H9 (cell line): ENCODE measurements at places on chromosomes 11 and 22.

DNA sequence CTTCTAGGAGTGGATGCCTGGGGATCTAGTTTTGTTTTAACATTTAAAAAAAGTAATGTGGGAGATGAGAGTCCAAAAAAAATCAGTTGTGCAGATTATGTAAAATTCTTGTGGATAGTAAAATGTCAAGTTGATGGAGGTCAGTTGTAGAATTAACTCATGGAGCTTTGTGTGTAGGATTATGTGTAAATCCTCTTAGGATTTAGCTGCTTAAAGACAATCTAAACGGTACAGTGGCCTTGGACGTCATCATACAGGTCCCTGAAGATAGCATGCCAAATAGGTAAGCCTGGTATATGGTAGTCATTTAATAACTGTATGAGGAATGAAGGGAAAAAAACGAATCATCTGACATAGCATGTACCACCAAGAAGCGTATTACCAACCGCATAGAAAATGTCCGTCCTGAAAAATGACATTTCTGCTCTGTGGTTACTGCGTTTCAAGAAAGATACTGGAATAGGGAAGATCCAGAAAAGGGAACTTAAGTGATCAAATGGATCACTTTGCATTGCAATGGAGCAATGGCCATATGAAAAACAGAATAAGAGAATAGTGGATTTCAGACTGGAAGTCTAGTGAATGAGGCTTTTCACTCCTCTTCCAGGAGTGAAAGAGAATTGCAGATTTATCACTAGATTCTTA is 61.3 kb downstream of the BCL2L13 start:
- DNase-seq = no peak

- DNase-seq = no peak
Measured at GRCh38 chr11:106101819-106102218, 24.4 kb downstream of the AASDHPPT start.

- DNase-seq = no peak
Measured at GRCh38 chr22:47807506-47807905, 1045.1 kb downstream of the TBC1D22A start.

- no peak for DNase-seq
Measured at GRCh38 chr11:21494946-21495345, 697.9 kb upstream of the ANO5 start.

DNA sequence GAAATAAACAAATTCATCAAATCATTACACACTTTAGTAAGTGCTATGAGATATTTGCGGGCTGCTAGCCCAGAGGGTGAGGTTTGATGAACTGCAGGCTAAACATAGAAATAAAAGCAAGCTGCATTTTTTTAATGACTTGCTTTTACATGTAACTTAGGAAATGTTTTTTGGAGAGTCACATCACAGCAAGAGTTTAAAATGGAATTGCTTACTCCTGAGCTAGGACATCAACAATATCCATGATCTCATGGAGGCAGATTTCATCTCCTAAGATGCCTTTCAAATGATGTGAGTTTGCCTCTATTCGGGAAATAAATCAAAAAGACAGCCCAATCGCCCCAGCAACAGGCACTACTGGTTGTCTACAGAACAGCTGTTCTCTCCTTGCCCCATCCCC is 73.4 kb upstream of the CD44 start:
- DNase-seq = no peak

DNA sequence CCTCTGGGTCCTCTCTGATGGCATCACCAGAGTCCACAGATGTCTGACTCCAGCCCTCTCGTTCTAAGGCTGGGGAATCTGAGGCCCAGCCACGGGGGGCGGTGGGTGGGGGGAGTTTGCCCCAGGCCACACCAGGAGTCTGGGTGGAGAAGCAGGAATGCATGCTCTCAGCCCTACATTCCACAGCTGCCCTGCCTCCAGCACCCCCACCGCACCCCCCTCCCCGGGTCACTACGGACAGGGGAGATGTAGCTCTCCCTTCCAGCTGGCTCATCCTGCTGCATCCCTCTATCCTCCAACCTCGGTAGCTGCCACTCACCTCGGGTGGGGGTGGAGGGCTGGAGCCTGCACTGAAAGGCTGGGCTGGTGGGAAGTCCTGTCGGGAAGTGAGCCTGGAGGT is 2.3 kb upstream of the PVALB start:
- no peak for DNase-seq
